Activated CD4-positive, alpha-beta T cell treated with anti-CD3 and anti-CD28 coated beads for 1 hour (primary cell): ENCODE measurements at places on chromosomes 5 and 9.

DNA sequence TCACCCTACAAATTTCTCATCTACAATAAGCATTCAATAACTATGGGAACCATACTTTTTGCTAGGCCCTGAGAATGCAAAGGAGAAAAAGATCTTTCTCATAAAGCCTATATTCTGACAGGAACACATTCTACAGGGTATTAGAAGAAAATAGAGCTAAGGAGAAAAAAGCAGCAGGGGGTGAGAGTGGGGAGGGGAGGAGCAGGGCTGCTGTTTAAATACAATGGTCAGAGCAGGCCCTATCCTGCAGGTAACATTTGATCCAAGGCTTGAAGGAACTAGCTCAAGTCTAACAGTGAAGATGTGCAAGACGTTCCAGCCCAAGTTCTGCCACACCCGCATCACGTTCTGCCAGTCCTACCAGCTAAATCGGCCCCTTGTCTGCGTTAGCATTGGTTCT is 89.7 kb downstream of the ELAVL2 start:
- no peak for DNase-seq

DNA sequence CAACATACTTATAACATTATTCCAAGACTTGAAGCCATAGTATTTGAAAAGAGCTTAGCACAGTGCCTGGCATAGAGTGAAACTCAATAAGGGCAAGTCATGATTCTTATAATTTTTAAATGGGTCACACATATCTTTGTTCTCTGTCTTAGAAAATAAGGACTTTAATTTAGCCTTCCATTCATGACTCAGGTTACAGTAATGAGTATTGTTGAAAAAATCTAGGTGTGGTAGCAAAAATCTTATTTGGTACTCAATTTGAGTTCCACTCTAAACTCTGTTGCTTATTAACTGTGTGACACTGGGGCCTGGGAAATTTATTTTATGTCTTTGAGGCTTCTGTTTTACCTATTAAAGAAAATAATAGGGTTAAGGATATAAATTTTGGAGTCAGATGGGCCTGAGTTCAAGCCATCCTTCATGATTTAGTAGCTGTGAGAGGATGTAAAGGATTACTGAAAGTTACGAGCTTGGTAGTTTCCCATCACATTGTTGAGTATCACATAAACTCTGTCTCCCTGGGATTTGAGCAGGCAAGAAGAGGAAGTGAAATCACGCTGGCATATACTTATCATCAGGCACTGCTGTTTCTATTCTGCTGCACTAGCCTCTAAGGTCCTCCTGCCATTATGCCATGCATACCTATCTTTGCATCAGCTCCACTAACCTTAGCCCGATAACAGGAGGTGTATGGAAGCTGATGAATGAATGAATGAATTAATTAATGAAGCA is 1.5 kb downstream of the SPINK9 start:
- DNase-seq, result no peak

- peak; percentile 6 for DNase-seq
These were observed 15.7 kb downstream of the TPPP start for GRCh38 chr5:677131-678101.

- no peak for DNase-seq
These were observed 507 bp downstream of the RICTOR start for GRCh38 chr5:39073767-39074016.

DNA sequence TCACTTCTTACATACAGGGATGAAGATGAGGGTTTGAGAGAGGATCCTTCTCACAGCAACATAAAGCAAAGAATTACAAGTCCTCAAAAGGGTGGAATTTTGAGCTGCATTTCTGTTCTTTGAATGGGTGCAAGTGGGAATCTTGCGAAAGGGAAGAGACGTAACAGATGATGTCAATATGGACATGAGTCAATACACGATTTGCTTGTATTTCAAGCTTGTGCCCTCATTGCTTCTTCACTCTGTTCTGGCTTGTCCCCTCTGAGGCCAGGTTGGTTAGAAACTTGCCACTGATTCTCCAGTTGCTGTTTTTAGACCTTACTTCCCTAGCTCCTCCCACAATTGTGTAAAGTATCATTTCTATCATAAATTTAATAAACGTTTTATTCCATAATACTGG is 104.8 kb upstream of the CLINT1 start:
- DNase-seq, result no peak

DNA sequence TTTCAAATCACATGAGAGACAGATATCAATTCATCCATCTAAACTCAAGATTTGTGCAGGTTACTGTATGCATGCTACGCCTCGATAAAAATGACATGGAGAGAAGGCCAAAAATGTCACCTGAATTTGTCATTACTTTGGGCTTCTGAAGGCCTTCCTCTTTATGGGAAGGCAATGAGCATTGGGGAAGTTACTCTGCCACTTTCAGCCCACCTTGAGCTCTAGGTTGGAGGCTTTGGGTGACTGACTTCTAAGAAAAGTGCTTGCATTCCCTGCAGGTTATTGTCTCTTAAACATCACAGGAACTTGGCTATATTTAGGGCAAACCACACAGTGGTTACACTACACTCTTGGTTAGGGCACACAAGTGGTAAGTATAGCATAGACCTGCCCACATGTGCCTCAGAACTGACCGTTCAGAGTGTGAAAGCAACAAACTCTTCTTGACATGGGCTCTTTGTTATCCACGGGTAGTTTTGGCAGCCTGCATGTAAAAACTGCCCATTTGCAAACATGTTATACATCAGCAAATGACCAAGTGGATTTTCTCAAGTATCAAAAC is 169.5 kb downstream of the ZNF608 start:
- DNase-seq, result no peak

- no peak for DNase-seq
These were observed 39.8 kb upstream of the SELENOP start for GRCh38 chr5:42851481-42851880.

DNA sequence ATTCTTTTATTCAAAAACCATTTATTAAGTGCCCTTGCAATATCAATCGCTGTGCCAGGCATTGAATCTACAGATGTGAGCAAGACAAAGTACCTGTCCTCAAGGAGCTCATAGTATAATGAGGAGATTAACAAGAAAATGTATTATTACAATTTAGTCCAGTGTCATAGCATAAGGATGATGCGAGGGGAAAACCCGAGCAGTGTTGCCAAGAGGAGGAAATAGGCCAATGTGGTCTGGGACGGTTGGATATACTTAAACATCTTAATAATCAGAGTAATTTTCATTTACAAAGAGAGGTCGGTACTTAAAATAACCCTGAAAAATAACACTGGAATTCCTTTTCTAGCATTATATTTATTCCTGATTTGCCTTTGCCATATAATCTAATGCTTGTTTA is 18.5 kb downstream of the CD274 start:
- DNase-seq, result no peak

- DNase-seq, result no peak
These were observed 60.4 kb downstream of the DAB2IP start for GRCh38 chr9:121711797-121712196.

DNA sequence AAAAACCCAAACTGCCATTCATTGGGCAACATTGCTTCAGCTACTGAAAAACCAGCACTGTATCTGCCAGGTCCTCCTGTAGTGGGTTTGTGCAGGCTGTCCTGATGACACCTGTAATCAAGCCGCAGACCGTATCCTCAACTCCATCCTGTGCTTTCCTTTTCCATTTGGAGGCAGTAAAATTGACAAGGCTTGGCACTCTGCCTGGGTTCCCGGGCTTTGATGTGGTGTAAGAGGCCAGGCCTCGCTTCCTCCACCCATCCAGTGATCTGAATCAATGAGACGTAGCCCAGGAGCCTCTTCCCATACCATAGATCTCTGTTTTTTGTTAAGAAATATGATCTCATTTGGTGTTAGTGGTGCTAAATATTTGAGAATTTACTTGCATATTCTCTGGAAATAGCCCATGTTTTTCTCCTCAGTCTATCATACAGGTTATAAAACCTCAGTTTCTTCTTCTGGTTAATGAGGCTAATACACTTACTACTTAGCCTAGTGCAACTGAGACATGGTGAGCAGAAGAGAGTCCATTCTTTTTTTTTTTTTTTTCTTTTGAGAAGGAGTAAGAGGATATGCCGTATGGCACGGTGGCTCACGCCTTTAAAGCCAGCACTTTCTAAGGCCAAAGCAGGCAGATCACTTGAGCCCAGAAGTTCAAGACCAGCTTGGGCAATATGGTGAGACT is 34.8 kb downstream of the LSM11 start:
- no peak for DNase-seq

GRCh38 chr5:178280631-178281030 is 48.0 kb upstream of the PHYKPL start:
- DNase-seq, result no peak

GRCh38 chr9:74555565-74555964 is 58.4 kb downstream of the RORB start:
- DNase-seq, result no peak

GRCh38 chr5:180208038-180208434 is 975 bp downstream of the RASGEF1C start:
- no peak for DNase-seq
